ENCODE measurements at places on chromosomes 2 and 18.
A peak's percentile ranks its signal among the peaks of the same experiment; 100 is the strongest.

DNA sequence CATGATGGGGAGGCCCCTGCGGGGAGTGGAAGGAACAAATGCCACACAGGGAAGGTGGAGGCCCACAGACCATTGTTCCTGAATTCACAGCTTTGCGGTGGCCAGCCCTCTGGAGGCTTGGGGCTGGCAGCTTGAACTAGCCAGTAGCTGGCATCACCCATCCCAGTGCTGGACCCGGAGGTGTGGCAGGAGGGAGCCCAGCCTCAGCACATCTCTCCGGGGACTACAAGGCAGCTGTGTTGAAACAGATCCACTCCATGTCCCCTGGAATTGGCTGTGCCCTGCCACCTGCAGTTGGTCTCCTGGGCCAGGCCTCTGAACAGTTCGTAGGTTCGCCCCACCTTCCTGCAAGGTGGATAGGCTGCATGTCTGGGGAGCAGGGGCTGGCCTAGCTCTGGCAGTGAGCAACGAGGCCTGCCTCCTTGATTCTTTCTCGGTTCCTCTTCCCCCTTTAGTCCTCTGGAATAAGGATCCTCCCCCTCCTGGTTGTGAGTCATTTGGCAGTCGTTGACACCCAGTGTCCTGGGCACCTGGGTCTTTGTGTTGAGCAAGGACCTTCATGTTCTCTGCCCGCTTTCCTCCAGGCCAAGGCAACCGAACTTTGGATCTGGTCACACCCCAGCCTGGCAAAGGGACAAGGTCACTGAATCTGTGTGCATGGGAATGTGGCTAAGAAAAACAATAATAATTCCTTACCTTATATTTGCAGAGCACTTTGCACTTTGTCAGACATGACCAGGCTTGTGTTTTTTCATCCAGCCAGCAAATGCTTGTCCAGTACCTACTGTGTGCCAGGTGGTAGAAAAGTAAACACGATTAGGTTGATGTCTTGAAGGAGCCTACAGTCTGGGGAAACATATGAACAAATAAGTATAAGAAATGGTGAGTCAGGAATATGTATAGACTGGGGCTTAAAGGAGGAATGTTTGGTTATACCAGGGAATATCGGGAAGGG, 55.0 kb upstream of the MCFD2 start:
- DNase-seq = no peak

- DNase-seq = no peak
These were observed 51.3 kb downstream of the ZNF516 start for GRCh38 chr18:76443519-76444445.

DNA sequence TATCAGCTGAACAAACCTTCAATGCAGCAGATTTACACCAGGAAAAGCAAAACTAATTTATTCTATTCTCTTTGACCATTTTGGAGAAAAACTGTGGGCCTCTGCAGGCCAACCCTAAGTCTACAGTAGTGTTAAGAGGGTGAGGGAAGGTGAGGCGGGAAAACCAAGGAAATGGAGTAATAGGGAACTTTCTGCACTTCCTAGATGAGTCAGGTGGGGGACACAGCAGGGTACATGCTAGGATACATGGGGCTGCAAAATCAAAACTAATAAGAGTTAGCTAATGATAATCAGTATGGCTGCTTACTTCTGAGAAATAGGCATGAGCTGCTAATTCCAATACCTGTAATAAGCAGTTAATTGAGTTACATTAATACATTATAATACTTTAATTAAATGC, 66.0 kb upstream of the PGAP1 start:
- no peak for DNase-seq

- no peak for DNase-seq
These were observed 14.0 kb downstream of the TMEM247 start for GRCh38 chr2:46493241-46493970.

- no peak for DNase-seq
These were observed 6.3 kb upstream of the NRP2 start for GRCh38 chr2:205675861-205676516.

GRCh38 chr2:134736167-134736880, 17.5 kb upstream of the TMEM163 start:
- no peak for DNase-seq

DNA sequence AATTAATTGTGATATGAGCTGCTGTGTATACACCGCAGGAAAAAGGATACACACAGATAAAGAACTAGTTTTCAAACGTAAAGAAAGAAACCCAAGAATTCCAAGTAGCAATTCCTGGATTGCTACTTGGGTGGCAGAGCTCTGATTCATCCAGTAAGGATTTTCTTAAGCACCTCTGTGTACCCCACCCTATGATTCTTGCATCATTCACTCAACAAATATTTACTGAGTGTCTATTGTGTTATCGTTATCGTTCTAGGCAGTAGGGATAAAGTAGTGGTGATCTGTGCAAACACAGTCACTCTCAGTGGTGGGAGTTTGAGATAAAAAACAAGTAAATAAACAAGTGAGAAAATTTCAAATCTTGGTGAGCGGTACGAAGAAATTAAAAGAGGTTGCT, 4.9 kb upstream of the TMEM200C start:
- DNase-seq = no peak

GRCh38 chr18:48910972-48911545, 39.7 kb downstream of the SMAD7 start:
- no peak for DNase-seq

- DNase-seq = no peak
These were observed 51.6 kb downstream of the APOB start for GRCh38 chr2:20992201-20992711.

- no peak for DNase-seq
These were observed 1025.3 kb upstream of the CNTNAP5 start for GRCh38 chr2:122999821-123000220.

DNA sequence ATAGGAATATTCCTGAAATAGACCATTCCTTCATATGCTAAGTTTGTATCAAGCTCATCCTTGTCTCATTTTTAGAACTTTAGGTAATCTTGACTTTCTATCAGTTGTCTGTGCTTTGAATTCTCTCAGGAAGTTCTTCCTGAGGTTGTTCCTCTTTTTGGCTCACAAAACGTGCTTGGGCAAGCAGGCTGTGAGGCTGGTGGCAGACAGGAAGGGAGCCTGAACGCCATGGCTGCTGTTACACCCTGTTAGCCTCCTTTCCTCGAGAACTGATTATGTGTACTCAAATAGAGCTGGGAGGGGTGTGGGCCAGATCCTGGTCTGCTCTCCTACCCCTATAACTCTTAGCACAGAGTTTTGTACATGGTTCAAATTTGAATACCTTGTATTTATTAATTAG, 136.4 kb upstream of the CELF4 start:
- no peak for DNase-seq

DNA sequence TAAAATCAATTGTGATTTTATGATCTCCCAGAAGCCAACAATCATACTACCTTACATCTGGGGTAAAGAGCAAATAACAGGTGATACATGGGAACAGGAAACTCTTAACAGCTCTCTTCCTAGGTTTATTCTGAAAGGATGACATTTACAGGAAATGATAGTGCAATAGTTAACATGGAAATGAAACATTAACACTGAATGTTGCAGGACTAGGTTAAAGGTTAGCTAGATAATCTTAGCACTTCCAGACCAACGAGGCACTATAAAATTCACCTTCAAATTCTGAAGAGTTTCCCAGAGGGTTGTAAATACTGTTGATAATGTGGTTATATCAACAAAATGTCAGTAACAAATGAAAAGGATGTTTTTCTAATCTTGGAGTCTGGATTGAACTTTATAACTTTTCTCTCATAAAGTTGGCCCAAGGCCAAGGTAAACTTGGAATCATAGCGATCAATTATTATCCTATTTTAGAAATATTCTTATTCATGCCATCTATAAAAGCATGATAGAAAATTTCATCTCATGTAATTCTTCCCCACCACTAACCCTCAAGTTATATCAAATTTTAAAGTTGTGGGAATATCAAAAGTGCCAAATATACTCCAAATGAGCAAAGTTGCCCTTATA, 32.9 kb upstream of the GCG start:
- DNase-seq = no peak

DNA sequence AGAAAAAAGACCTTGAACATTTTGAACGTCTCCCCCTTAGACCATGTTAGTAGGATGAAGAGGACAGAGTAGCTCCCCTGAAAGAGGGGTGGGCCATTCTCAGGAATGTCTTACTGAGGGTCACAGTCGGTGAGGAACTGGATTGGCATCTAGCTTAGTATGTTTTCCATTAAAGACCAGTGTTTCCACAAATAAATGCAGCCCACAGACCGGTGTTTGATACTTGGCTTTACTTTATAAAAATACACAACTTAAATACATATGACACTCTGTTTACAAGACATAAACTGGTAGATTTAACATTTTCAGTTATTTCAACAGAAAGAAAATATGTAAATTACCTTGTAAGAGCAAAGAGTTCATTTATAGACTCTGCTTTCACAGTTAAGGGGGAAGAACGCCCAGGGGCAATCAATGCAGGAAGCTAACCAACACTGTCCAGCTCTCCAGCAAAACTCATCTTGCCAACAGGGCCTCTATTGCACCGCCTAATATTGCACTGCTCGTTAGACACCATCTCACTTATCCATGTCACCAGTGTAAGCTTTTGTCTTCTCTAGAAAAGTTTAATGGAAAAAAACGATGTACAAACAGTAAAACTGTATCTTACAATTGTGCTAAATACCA, 23.5 kb upstream of the ADCY3 start:
- no peak for DNase-seq

DNA sequence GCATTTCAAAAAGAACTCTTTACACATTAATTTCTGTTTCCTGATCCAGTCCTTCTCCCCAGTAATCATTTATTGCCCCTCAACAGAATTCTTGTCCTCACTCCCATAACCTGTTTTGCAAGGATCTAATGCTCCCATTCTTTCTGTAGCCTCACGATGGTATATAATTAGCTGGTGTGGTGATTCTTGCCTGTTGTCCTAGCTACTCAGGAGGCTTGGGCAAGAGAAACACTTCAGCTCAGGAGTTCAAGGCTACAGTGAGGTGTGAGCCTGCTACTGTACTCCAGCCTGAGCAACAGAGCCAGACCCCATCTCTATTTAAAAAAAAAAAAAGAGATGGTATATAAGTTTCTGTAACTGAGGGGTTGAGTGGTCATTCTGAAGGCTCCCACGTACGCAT, 7.7 kb upstream of the TRAPPC8 start:
- no peak for DNase-seq

- DNase-seq = no peak
These were observed 8.3 kb upstream of the IL1RN start for GRCh38 chr2:113119111-113119510.

- no peak for DNase-seq
These were observed 55.9 kb downstream of the SMAD7 start for GRCh38 chr18:48894799-48895346.

- DNase-seq = no peak
These were observed 111.9 kb downstream of the SETBP1 start for GRCh38 chr18:44792456-44793061.

GRCh38 chr2:227717687-227718567, at the start of gene SLC19A3:
Gene SLC19A3, minus strand, starts transcription at chr2:227718028. Its CDS starts 15,710 bp downstream, at chr2:227702318.
- DNase-seq = peak; percentile 70

- DNase-seq = peak; percentile 25
These were observed at the start of gene KHK for GRCh38 chr2:27086724-27087593. Gene KHK, plus strand, starts transcription at chr2:27086772. Its CDS starts 488 bp downstream, at chr2:27087260.

DNA sequence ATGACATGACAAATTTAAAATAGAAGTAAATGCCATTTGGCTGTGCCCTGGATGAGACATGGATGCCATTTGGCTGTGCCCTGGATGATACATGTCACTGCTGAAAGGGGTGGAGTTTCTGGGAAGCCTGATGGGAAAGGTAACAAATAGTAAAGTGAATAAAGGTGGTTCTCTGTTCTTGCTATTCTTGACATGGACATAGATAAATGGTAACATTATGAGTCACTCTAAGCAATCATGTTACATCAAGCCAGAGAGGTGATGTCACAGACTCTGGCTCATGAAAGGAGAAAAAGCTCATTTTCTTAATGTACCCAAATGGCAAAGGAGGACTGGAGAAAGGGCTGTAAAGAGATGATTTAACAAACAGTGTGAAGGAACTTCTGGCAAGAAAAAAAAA, 86.4 kb downstream of the EML6 start:
- no peak for DNase-seq

GRCh38 chr2:102826904-102827303, 65.1 kb downstream of the TMEM182 start:
- no peak for DNase-seq

DNA sequence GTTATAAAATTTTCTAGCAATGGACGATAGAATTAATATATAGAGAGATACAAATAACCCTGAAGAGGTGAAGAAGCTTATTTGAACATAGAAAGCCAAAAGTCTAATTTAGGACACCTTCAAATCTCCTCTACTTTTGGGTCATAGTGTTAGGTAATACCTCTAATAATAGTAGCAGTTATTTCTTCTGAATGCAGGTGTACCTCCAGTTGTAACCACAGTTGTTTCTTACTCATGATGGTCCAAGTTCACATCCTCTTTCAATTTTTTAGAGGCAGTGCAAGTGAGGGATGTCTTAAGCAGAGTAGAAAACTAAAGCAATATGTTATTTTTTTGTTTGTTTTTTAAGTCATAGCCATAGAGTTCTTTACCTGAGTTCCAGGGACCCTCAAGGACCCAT, 429.5 kb downstream of the CCDC85A start:
- DNase-seq = no peak

DNA sequence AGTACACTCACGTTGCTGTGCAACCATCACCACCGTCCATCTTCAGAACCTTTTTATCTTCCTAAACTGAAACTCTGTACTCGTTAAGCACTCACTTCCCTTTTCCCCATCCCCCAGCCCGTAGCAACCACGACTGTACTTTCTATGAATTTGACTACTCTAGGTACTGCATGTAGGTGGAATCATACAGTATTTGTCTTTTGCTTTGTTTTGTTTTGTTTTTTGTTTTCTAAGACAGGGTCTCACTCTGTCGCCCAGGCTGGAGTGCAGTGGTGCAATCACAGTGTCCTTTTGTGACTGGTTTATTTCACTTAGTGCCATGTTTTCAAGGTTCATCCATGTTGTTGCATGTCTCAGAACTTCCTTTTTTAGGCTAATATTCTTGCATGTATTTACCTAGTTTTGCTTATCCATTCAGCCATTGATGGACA, 7.0 kb upstream of the TYMS start:
- no peak for DNase-seq

DNA sequence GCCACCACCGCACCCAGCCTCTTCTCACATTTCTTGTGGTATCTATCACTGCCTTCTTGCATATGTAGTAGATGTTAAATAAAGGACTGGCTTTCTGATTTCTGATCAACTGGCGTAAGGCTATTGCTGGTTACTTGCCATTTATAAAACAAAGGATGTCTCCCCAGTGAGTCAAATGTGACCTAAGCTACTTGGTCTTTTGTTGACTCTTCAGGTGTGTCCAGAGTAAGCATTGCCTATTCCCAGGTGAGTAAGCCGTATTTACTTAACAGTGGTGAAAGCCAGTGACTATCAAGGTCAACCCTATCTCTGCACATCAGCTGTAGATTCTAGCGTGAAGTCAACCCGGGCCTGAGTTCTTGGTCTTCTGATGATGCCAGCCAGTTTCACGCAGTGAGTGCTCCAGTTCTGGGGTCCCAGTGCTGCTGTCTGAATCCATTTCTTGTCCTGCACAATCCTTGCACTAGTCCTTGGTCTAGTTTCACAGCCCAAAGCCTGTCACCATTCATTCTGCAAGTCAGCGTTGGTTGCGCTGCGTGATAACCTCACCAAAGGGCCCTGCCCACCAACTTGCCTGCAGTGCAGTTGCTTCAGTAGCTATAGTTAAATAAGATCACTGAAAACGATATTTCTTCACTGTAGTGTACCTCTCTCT, 120.2 kb downstream of the GBX2 start:
- DNase-seq = no peak

- no peak for DNase-seq
These were observed 2.5 kb upstream of the CPO start for GRCh38 chr2:206936843-206937230.

Data from neural crest cell (in vitro differentiated cells).